Stimulated activated CD4-positive, alpha-beta T cell treated with anti-CD3 and anti-CD28 coated beads, TNF-alpha, amount 100 ng/mL, for 48 hours (primary cell): ENCODE measurements at places on chromosomes 3 and 15.

DNA sequence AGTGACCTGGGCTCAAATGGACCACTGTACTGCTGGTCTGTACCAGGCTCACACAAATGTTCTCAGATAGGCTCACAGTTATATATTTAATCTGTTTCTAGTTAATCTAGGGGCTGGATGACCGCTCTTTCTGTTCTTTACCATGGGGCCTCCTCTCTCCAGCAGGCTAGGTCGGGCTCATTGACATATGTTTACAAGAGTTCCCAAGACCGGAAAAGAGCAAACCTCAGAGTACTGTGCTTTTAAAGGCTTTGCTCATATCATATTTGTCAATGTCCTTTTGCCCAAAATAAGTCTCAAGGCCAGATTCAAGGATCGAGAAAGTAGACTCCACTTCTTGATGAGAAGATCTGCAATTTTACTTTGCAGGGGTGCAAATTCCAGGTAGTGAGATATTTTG, 348.0 kb upstream of the EPHA6 start:
- no peak for DNase-seq

- no peak for DNase-seq
These were observed 52.6 kb upstream of the CP start for GRCh38 chr3:149274220-149274619.

DNA sequence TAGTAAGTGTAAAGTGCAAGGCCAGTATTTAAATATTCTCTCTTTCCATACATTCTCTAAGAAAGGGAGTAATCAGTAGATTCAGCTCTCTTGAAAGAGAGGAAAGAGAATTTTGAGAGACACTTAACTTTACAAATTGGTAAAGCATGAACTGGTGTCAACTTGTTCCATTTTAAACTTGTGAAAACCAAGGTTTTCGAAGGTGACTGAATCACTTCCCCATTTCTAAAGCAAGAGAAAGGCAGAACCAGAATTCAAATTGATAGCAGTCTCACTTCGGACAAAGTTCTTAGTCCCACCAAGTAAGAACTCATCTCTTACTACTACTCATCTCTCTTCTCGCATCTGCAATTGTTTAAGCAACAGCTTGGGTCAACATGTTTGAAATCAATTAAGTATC, 22.4 kb downstream of the TJP1 start:
- DNase-seq = no peak

- DNase-seq = no peak
These were observed 47.9 kb downstream of the PIK3CA start for GRCh38 chr3:179196098-179196497.

DNA sequence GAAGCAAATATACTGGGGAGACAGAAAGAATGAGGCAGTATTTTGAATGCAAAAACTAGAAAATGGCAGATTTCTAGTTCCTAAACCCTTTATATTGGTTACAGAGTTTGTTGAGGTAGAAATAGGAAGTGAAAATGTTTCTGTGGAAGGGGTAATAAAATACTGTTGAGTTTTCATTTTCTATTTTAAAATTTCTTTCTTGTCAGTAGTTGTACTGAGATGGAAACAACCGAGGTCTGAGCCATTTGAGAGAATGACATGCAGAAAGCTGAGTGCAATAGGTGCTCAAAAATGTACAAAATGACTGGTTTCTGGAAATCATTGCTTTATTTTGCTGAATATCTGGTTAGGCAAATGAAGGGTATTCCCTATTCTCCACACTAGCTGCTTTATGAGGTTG, 361.4 kb downstream of the CHL1 start:
- no peak for DNase-seq

- DNase-seq = no peak
These were observed 251.1 kb downstream of the TJP1 start for GRCh38 chr15:29570948-29571791.

DNA sequence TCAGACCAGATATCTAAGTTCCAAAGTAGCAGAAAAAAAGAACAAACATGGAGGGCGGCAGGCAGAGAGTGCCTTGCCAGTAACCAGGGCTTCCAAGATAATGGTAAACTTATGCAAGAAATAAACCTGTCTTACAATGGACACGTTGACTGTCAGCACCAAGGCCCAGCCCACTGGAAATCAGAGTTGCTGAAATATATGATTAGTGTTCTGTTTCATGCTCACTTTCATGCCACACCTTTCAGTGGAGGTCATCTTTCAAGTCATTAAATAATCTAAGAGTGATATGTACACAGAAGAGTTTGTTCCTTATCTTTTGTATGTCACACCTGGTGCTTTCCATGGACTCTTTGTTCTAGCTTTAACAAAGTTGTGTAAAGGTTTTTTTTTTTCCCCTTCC, 358.1 kb downstream of the MECOM start:
- no peak for DNase-seq

GRCh38 chr3:104510131-104510849, 856.4 kb upstream of the ALCAM start:
- DNase-seq = no peak

GRCh38 chr3:100548053-100548452, 55.6 kb downstream of the TMEM45A start:
- no peak for DNase-seq

DNA sequence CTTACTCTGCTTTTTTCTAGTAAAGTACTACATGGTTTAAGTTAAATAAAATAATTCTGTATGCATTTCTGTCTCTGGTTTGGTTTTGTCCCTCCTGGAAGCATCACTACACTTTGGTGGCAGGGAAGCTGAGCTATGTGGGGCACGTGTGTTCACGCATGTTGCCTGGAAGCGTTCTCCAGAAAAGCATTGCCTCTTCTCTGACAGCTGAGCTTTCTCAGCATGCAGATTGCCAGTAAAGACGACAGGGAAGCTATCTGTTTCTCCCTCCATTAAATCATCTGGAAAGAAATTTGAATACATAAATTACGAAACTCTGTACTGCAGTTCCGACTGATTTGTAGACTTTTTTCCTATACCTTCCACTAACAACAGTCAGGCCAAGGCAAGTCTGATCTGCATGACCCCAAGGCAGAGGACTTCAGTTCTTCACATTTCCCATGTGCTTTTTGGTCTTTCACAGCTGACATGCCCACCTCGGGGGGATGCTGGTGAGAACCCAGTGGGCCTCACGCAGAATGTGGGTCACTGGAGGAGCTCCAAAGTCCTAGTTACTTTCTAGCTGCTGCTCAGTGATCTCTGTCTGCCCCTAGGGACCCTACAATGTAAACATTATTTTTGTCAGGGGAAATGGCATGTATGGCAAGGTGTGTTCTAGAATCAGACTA, 43.0 kb downstream of the PGPEP1L start:
- no peak for DNase-seq

- no peak for DNase-seq
These were observed 191.3 kb downstream of the ZMAT3 start for GRCh38 chr3:178880274-178880673.

GRCh38 chr15:49185473-49185872, 15.4 kb downstream of the GALK2 start:
- DNase-seq = no peak

DNA sequence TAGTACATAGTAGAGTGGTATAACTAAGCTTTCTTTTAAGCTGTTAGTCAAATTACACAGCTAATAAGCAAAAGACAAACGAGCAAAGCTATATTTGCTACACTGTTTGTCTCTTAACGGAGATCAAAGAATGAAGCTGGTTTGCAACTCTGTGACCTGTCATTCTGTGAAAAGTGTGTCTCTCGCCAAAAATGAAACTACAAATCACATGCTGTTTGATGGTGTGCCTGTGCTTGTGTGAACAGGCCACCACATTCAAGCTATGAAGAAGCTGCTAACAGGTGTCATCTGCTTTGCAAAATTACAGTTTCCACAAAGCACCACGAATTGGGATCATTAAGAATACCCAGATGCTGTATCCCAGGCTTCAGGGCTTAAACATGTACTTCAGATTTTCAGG, 667.8 kb upstream of the NAALADL2 start:
- no peak for DNase-seq

DNA sequence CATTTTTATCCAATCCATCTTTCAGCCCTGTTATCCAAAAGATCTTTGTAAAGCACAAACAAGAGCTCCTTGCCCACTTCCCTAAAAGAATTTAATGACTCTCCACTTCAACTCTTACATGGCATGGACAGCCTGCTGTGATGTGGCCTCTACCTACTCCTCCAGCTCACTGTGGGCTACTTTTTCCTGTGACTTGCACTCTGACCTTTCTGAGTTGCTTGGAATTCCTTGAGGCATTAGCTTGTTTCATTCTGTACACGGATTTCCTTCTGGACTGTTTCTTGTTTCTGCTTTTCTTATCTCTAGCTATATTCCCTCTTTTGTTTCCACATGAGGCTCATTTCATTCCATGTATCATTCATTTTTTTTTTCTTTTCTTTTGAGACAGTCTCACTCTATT, 15.2 kb downstream of the QTRT2 start:
- DNase-seq = no peak

DNA sequence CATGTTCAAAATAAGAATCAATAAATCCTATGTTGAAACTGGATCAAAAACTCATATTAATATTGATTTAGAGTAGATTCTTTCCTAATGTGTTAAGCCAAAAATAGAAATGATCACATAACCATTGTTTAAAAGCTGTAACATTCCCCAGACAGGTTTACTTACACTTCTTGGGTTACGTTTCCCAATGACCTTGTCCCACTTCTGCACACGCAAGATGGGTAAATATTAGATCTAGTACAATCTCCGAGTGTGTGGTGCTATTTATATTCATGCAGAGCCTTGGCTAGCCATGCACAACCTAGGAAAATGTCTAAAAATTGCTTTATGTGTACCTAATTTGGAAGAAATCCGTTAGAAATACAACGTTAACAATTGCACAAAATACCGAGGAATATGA, 39.6 kb downstream of the ERC2 start:
- DNase-seq = no peak

- DNase-seq = no peak
These were observed 39.0 kb downstream of the CD86 start for GRCh38 chr3:122094125-122094524.

GRCh38 chr15:52109559-52110451, 2.8 kb downstream of the BCL2L10 start:
- no peak for DNase-seq

DNA sequence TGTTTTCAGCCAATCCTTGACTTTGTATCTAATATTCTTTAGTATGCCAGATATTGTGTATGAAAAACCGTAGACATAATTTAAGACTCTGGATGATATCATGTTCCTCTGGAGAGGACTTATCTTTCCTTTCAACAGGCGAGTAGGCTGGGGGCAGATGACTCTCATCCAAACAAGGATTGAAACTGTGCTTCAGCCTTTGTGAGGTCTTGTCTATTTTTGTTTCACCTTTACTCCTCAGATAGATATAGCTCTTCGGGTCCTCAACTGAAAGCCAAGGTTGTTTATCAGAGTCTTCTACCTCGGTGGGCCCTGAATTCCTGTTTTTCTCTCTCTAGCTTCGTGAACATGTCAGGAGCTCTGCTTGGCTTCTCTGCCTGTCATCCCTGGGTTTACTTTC, 66.0 kb downstream of the C3orf20 start:
- no peak for DNase-seq

- no peak for DNase-seq
These were observed 15.7 kb downstream of the RAB43 start for GRCh38 chr3:129105862-129106261.
